ENCODE measurements at places on chromosomes 5 and 9.

DNA sequence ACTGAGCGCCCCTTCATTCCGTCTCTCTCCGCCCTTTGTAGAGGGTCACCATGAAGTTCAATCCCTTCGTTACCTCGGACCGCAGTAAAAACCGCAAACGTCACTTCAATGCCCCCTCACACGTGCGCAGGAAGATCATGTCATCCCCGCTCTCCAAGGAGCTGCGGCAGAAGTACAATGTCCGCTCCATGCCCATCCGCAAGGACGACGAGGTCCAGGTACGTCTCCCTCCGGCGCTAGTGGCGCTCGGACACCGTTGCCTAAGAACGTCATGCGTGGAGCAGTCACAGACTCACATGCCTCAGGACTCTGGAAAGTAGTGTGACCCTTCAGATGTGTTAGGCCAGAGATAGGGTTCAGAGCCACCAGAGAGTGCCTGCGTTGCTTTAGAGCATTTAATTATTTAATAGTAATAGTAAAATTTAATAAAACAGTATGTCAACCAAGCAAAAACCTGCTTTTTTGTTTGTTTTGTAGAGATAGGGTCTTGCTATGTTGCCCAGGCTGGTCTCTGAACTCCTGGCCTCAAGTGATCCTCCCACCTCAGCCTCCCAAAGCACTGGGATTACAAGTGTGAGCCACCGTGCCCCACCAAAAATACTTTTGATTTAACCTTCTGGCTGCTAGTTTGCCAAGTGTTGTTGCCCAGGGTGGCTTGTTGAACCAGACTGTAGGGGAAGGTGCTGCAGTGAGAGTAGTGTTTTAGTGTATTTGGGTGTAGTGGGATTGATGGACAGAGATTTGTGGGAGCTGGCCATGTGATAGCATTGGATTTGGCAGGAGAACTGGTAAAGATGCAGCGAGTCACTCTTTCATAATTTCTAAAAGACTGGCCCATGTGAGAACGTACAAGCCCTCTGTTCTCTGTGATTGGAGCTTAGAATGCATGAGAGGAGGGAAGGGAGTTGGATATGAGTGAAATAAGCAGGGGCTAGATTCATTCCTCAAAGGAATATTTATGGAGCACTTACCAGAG, 888 bp downstream of the RPL26L1 start:
- DNase-seq = no peak

- DNase-seq = no peak
Measured at GRCh38 chr5:72018143-72018803, 89.0 kb upstream of the MAP1B start.

DNA sequence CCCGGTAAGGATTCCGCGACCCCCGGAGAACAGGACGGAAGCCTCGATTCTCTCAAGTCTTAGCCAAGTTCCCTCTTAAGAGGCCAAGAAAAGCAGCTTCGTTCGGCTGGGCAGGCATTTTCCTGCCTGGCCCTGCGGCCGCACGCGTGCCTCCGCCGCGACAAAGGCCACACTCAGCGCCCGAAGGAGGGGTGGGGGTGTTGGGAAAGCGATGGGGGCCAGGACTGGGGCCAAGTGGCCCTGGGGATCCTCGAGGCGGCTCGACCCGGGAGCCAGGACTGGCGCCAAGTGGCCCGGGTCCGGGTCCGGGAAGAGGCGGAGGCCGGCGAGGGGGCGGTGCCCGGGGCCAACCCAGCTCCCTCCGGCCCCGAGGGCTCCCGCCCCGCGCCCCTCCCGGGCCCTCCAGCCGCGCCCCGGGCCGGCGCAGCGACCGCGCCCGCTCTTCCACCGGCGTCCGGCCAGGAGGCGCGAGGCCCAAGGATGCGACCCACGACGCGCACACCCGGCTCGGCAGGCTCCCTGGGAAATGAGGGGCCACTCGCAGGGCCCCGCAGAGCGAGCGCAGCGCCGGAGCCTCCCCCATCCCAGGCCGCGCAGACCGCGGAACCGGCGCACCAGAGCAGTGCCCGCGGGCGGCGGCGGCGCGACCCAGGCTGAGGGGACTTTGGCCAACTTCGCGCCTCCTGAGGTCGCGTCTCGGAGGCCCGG, 756 bp downstream of the VAV2 start:
- DNase-seq = no peak

DNA sequence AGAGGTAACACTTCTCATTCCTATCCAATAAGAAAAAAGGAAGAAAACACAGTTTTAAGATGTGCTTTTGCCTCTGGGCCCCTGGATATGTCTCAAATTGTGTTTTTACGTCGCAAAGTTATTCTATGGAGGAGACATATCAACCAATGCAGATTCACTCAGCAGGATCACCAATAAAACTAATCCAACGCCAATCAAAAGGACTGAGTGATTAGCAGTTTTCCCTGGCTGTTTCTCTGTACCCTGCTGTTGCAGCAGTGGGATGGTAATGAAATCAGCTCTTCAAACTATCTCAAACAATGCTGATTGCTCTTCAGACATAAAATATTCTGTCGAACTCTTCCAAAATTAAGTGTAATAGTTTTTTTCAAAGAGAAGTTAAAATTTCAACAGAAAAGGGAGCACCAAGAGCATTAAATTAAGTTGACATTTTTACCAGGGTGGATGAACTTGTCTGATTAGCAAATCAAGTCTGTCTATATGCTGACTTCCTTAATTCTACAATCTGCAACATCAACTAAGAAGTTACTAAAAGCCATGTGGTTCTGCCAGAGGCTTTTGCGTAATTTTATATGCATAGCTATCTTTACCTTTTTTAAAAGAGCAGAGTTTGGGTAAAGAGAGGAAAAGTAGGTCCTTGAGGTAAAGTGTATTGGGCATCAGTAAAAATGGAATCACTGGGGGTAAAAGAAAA, 9.7 kb upstream of the HK3 start:
- DNase-seq = no peak

DNA sequence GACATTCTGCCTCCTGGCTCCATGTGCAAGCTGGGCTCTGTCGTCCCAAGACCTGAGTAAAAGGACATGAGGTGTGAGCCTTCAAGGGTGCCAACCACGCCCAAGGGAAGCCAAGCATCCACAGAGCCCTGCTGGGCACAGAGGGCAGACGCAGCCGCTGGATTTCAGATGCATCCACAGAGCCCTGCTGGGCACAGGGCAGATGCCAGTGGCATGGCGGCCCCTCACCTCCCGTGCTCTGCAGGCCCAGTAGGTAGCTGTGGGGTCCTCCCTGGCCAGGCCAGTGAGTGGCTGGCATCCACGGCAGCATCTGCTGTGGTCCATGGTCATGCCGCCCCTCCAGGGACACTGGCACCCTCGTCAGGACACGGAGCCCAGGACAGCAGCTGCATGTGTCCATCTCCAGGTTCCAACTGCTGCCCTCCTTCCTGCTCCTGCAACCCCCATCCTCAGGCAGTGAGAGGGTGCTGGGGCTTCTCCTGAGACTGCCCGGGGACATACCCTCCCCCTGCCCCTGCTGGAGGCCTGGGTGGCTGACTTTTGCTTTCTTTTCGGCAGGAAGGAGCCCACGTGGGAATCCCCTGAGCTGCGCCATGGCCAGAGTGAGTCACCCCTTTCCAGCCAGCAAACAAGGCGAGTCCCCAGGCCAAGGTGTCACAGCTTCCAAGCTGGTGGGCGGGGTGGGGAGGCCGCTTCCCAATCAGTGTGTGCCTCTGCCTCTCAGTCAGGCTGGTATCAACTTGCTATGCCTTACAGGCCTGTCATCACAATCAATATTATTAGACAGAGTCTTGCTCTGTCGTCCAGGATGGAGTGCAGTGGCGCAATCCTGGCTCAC, 4.0 kb upstream of the TRAF2 start:
- no peak for DNase-seq

DNA sequence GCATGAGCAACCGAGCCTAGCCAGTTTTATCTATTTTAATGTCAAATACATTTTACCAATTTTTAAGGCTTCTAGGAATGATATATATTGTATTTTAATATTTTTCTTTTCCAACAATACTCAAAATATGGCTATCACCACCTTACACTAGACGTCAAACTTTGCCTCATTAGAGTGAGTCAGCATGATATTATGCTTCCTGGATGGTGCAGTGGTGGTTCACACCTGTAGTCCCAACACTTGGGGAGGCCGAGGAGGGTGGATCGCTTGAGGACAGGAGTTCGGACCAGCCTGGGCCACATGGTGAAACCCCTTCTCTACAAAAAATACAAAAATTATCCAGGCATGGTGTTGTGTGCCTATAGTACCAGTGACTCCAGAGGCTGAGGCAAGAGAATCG, 7.3 kb upstream of the CDC14B start:
- no peak for DNase-seq

- DNase-seq = no peak
Measured at GRCh38 chr9:33161589-33162132, 5.5 kb downstream of the B4GALT1 start.

GRCh38 chr5:158966716-158967115, 133.0 kb downstream of the EBF1 start:
- DNase-seq = no peak

GRCh38 chr5:150256410-150257064, 33.0 kb downstream of the CAMK2A start:
- no peak for DNase-seq
